Glutamatergic neuron (in vitro differentiated cells): ENCODE measurements at places on chromosomes 3 and 15. TPM values are rescaled to one million over a fixed set of nuclear protein-coding genes. Genes with fewer than 3 reads are reported as not detected.
A peak's percentile ranks its signal among the peaks of the same experiment; 100 is the strongest.

DNA sequence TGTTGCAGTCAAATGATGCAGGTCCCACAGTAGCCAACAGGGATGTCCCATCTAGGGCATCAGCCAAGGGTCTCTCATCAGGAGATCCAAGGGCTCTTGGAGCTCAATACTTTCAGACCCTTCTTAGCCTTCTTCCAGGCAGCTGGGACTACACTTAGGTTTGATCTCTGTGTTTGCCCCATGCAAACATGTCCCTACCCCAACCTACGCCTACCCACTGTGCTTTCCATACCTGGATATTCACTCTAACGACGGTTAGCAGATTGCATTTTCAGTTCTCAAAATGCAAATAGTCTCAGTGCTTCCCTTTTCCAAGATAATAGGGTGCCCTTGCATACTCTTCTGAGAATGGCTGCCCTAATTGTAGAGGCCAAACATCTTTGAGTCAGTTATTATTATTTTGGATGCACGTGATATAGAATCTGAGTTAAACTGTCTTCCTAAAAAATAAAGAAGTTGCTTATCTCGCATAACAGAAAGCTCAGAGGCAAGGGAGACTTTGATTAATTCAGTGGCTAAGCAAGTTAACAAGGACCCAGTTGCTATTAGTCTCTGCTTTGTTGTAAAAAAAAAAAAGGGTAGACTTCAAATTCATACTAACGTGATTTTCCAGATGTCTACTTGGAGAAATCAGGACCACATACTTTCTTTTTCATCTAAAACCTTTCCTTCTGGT, 1.0 kb upstream of the CEP70 start:
- H3K27ac ChIP-seq: no peak overlapping the region
- DNase-seq: no peak
- H3K27me3 ChIP-seq: no peaks in the 10 kb centered on the region
- H3K4me3 ChIP-seq: peak overlapping the region; percentile 94
- no peaks in the 10 kb centered on the region for H3K36me3 ChIP-seq

GRCh38 chr3:112675349-112675748, 34.4 kb upstream of the CCDC80 start:
- DNase-seq: no peak
- H3K27ac ChIP-seq: no peak overlapping the region
- no peaks in the 10 kb centered on the region for H3K27me3 ChIP-seq
- H3K4me3 ChIP-seq: no peak overlapping the region
- H3K4me1 ChIP-seq: peaks cover 3% of the 10 kb centered on the region
- H3K36me3 ChIP-seq: no peaks in the 10 kb centered on the region

Gene LMAN1L
- not detected for total RNA-seq

DNA sequence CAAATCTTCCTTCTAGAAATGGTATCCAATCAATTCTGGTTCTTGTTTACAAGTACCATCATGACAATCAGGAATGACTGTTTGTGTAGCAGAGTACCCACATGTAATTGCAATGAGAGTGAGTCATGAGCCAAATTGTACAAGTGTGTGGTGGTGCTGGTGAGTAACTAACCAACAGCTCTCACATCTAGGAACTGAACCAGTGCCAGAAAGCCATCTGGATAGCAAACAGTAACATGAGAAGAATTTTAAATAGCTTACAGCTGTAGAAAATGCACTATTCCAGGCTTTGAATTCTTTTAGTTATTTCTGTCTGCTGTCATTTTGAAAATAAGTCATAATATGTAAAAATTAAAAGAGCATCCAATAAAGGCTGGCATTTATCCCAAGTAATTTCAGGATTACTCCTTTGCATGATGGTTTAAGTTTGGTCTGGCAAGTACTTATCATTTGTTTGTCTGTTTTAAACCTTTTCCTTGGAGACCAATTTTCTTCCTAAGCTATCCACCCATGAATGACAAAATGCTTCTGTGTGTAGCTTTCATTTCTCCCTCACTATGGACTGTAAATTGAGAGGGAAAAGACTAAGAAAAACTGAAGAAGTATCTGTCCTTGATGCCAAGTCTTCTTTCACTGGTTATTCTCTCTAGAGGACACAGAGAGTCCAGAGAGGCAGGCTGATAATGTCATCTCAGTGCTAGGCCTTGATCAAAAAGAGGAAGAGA, 60.0 kb downstream of the PIK3CB start:
- no peak for DNase-seq
- H3K27ac ChIP-seq: no peak overlapping the region
- H3K36me3 ChIP-seq: no peaks in the 10 kb centered on the region

Gene FANCD2
- 7.0 TPM for total RNA-seq

DNA sequence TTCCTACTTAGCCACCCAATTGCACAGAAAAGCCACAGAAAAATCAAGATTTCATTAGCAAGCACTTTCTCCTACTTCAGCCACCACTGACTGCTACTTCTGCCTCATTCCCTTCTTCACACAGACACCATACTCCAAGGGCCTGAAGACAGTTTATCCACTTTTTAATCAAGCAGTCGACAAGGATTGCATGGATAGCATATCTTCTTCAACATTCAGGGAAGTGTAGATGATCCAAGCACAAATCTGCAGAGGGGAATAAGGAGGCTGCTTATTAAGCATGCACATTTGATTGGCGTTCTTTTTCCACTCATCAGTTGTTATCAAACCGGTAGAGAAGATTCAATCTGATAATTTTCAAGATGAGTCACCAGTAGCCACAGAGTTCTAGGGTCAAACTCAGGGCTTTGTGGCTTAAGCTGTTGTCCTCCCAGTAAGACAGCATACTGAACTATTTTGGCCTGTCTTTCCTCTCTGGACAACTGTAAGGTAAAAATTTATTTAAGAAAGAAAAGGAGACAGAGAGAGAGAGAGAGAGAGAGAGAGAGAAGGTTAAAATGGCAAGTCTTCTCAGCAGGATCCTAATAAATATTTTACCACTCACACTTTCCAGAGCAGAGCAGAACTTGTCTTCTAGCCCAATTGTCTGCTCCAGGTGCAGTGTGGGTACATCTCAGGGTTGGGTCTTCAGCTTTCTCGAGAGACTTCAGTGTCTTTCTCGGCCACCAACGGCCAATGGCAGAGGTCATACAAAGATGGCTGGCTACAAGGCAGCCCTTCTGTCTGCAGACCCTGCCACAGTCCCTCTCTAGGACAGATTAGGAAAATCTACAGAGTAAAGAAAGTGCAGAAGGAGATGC, 80.6 kb upstream of the BHLHE40 start:
- no peaks in the 10 kb centered on the region for H3K4me1 ChIP-seq
- no peaks in the 10 kb centered on the region for H3K36me3 ChIP-seq
- peaks cover 2% of the 10 kb centered on the region for H3K27me3 ChIP-seq
- DNase-seq: no peak
- H3K27ac ChIP-seq: no peak overlapping the region

DNA sequence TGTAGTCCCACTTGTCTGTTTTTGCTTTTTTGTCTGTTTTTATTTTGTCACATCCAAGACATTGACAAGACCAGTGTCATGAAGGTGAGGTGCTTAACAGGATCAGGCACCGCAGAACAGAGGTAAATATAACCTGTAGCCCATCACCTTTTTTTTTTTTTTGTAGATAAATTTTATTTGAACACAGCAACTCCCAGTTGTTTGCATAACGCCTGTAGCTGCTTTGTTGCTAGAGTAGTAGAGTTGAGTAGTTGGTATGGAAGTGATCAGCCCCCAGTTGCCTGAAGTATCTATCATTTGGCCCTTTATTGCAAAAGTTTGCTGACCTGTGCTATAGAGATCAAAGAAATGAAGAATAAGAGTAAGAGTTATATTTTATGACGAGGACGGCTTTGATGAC, 135.0 kb downstream of the TCF12 start:
- peaks cover 2% of the 10 kb centered on the region for H3K27me3 ChIP-seq
- H3K36me3 ChIP-seq: no peaks in the 10 kb centered on the region
- H3K4me3 ChIP-seq: no peak overlapping the region
- no peak for DNase-seq
- peaks cover 22% of the 10 kb centered on the region for H3K4me1 ChIP-seq

Gene PYDC2
- not detected for total RNA-seq

DNA sequence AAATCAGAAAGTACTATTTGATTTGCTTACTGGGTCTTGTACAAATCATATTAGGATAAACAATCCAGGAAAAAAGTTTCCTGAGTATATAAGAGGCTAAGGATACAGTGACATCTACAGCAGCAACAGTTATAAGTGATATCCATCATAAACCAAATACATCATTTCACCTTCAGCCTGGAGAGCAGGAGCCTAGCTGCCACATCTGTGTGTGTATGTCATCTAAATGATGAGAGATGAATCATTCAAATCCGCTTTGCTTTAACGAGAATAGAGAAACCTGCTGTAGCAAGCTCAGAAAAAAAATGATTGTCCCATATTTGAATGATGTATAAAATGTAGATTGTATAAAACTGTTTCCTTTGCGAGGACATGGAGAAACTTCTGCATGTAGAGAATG, 841.4 kb downstream of the SI start:
- no peak overlapping the region for H3K27ac ChIP-seq
- no peak overlapping the region for H3K4me3 ChIP-seq
- H3K36me3 ChIP-seq: no peaks in the 10 kb centered on the region
- H3K27me3 ChIP-seq: no peaks in the 10 kb centered on the region

Gene THOC7
- total RNA-seq: 43.3 TPM

GRCh38 chr15:69636169-69636915, 183.7 kb downstream of the RPLP1 start:
- H3K27me3 ChIP-seq: no peaks in the 10 kb centered on the region
- H3K27ac ChIP-seq: no peak overlapping the region
- H3K4me3 ChIP-seq: no peak overlapping the region
- H3K36me3 ChIP-seq: no peaks in the 10 kb centered on the region

Gene GOLGA8N
- total RNA-seq: not detected

DNA sequence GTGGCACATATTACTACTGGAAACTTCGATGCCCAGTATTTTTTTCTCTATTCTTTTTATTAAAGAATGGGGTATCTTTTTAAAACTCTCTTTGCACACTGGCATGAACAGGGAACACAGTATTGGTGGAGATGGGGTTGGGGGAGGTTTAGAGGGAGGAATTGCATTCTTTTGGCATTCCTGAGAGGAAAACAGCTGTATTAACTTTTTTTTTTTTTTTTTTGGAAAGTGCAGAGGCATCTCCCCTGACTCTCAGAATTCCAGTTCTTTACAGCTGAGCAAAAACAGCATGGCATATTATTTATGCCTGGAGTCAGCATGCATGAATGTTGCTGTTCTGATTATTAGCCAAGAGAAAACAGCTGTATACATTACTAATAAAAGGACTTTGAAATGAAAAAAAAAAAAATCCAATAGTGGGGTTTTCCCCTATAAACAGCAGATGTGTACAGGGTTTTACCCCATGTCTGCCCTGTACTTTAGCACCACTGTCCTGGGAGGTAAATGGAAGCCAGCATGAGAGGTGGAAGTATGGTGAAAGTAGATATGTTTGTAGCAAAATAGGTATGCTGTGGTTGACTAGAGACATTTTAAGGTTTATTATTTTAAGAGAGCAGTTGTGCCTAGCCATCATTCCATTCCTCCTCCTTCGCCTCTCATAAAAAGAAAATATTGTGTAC, 132.2 kb downstream of the FNDC3B start:
- no peaks in the 10 kb centered on the region for H3K27me3 ChIP-seq
- no peak for DNase-seq
- H3K27ac ChIP-seq: no peak overlapping the region
- H3K4me1 ChIP-seq: peaks cover 8% of the 10 kb centered on the region
- no peak overlapping the region for H3K4me3 ChIP-seq

DNA sequence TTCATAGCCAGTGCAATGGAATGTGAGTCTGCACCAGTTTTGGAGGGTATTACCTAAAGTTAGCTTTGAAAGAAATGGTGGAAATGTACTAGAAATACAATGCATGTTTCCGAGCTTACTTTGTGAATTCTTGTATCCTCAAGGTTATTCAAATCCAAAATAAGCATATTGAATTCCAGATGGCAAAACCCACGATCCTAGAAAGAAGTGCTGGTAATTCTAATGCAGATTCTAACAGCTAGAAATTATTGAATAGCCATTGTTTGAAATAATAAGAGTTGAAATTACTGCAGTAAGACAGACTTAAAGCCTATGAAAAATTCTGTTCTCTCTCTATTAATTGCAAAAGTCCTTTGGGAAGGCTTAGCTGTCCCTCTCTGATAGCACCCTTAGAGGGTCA, 258.4 kb downstream of the CHL1 start:
- H3K36me3 ChIP-seq: no peaks in the 10 kb centered on the region
- no peak for DNase-seq
- H3K27ac ChIP-seq: no peak overlapping the region
- H3K4me1 ChIP-seq: peaks cover 36% of the 10 kb centered on the region
- H3K4me3 ChIP-seq: no peak overlapping the region

GRCh38 chr15:93093765-93094164, 4.8 kb upstream of the RGMA start:
- peaks cover 4% of the 10 kb centered on the region for H3K27me3 ChIP-seq
- H3K27ac ChIP-seq: no peak overlapping the region
- H3K36me3 ChIP-seq: peaks cover 6% of the 10 kb centered on the region

Gene C3orf49
- total RNA-seq: not detected

DNA sequence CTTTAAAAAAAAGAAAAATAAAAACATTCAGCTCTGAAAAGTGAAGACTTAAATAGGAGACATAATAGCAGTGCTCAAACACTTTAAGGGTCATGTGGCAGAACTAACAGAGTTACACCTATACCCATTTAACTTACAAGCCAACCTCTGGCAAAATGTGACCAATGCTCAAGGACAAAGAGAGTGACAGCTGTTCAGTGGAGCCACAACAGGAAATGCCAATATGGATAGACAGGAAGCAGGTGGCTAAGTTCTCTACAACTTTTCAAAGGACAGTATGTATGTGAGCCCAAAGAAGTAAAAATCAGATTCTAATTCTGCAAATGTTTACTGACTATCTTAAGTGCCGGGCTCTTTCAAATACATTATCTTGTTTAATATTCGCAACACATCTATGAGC, 3.4 kb downstream of the TMCC1 start:
- peaks cover 13% of the 10 kb centered on the region for H3K4me1 ChIP-seq
- no peak overlapping the region for H3K4me3 ChIP-seq
- DNase-seq: no peak
- peaks cover 5% of the 10 kb centered on the region for H3K27me3 ChIP-seq
- H3K36me3 ChIP-seq: no peaks in the 10 kb centered on the region

GRCh38 chr3:94607778-94608177, 544.9 kb downstream of the NSUN3 start:
- no peak overlapping the region for H3K4me3 ChIP-seq
- DNase-seq: no peak
- H3K36me3 ChIP-seq: no peaks in the 10 kb centered on the region
- H3K27ac ChIP-seq: no peak overlapping the region

DNA sequence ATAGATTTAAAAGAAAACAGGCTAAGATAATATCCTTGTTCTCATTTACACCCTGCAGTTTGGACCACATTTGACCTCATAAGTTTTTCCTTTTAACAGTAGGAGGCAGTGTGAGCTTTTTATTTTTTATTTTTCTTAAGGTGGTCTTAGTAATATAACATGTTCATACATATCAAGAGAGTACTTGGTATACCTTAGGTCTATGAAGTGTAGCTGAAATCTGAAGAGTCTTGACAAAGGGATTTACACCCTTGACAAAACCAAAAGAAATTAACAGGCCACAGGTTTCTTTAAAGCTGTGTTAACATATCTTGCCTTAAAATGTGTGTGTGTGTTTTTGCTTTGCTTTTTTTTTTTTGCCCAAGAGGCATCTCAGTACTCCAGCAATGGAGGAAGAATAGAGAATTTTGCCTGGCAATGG, 3.2 kb downstream of the RAP2B start:
- peaks cover 15% of the 10 kb centered on the region for H3K4me1 ChIP-seq
- DNase-seq: no peak
- no peak overlapping the region for H3K27ac ChIP-seq
- H3K4me3 ChIP-seq: peak overlapping the region; percentile 99

- no peaks in the 10 kb centered on the region for H3K4me1 ChIP-seq
- no peak overlapping the region for H3K27ac ChIP-seq
- no peaks in the 10 kb centered on the region for H3K27me3 ChIP-seq
- DNase-seq: no peak
- no peaks in the 10 kb centered on the region for H3K36me3 ChIP-seq
These were observed 6.6 kb upstream of the ADGRG7 start for GRCh38 chr3:100602506-100603444.
